Gastroesophageal sphincter (tissue), 4 donors: ENCODE measurements at places on chromosomes 1 and 21. TPM values are rescaled to one million over a fixed set of nuclear protein-coding genes. Genes with fewer than 3 reads are reported as not detected.

HSF2BP gene
- total RNA-seq = 0.40 TPM

CNIH3 gene
- total RNA-seq = 2.2 TPM

ERICH3 gene
- not detected for total RNA-seq

BPNT1 gene
- total RNA-seq = 10.6 TPM

CRP gene
- not detected for total RNA-seq

SFN gene
- total RNA-seq = 1.2 TPM

FGR gene
- total RNA-seq = 17.8 TPM

EPHB2 gene
- 5.9 TPM for total RNA-seq

CYP4Z1 gene
- total RNA-seq = 1.1 TPM

GRCh38 chr1:243798726-243799125 lies 51.3 kb downstream of the AKT3 start:
- ATAC-seq = no peak

DNA sequence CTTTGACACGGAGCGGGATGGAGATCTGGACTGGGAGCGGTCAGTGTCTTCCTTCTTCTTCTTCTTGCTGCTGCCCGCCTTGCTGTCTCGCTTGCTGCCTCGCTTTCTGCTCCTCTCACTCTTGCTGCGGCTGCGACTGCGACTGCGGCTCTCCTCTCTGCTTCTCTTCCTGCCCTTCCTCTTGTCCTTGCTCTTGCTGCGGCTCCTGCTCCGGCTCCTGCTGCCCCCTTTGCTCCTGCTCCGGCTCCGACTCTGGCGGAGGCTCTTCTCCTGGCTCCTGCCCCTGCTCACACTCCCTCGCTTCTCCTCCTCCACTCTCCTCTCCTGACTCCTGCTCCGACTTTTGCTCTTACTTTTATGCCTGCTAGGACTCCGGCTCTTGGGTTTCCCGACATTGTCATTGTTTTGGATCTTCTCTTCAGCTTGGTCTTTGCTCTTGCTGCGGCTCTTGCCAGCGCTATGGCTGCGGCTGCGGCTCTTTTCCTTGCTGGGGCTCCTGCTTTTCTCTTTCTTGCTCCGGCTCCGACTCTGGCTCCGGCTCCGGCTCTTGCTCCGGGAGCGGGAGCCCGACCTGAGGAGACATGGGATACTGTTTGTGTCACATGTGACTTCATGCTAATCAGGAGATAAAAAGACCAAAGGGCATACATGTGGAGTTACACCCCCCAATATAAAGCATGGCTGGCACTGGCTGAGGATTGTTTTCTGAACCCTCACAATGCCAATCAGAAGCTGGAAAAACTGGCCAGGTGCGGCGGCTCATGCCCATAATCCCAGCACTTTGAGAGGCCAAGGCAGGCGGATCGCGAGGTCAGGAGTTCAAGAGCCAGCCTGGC lies 25.2 kb upstream of the TMEM200B start:
- no peak for ATAC-seq

DNA sequence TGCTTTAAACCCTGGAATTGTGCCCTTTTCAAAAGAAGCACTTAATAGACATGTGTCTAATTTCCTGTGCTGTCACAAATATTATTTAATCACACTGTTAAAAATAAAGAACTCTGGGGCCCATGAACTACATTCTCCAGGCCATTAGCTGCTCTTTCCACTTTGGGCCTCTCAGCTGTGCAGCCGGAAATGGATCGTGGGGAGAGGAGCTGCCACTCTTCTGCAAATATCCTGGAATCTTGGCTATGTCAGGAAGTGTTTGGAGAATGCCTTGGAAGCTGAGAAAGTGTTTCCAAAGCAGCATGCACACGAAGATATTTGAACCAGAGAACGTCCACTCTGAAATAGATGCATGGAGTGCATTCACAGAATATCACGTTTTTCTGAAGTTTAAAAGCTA lies 27.5 kb upstream of the VPS26C start:
- no peak for ATAC-seq

DNA sequence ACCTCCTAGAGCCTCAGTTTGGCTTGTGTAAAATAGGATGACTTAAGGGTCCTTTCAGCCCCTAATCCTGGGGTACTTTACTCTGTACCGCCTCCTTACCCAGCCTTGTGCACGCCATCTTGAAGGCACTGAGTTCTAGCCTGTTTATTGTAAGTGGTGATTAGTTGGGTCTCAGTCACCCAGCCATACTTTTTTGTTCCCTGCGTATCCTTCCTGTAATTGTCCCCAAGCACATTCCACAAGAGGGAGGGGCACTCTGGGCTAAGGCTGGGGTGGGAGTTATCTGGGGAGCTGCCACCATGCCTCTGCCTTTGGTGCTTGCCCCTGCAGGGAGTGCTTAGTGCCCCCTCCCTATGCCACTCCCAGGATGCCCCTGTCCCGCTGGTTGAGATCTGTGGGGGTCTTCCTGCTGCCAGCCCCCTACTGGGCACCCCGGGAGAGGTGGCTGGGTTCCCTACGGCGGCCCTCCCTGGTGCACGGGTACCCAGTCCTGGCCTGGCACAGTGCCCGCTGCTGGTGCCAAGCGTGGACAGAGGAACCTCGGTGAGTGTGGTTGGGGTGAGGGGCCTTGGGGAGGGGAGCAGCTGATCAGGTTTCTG lies 856 bp downstream of the FDPS start:
- no peak for ATAC-seq

- no peak for ATAC-seq
Measured at GRCh38 chr1:17856496-17857108, 101.5 kb downstream of the ACTL8 start.

GRCh38 chr1:61156576-61157467 lies 74.5 kb downstream of the NFIA start:
- no peak for ATAC-seq

- no peak for ATAC-seq
Measured at GRCh38 chr1:93683234-93683633, 1.6 kb upstream of the BCAR3 start.

DNA sequence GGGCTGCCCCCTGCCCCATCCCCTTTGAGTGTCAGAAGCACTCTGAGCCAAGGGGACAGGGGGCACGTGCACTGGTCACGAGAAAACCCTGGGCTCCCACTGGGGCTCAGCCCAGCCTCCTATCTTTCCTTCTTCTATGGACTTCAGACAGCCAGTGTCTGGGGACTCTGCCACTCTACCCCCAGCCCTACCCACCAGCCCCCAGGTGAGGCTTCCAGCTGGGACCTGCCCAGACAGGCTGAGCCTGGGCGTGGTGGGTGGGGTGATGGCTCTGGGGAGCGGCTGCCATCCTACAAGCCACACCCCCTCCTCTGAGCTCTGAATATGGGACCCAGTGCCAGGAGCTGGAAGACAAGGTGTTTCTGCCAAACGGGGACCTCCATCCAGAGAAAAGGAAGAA lies 8.0 kb upstream of the SFN start:
- no peak for ATAC-seq

GRCh38 chr1:54975356-54976108 lies 4.9 kb upstream of the TMEM61 start:
- no peak for ATAC-seq

DNA sequence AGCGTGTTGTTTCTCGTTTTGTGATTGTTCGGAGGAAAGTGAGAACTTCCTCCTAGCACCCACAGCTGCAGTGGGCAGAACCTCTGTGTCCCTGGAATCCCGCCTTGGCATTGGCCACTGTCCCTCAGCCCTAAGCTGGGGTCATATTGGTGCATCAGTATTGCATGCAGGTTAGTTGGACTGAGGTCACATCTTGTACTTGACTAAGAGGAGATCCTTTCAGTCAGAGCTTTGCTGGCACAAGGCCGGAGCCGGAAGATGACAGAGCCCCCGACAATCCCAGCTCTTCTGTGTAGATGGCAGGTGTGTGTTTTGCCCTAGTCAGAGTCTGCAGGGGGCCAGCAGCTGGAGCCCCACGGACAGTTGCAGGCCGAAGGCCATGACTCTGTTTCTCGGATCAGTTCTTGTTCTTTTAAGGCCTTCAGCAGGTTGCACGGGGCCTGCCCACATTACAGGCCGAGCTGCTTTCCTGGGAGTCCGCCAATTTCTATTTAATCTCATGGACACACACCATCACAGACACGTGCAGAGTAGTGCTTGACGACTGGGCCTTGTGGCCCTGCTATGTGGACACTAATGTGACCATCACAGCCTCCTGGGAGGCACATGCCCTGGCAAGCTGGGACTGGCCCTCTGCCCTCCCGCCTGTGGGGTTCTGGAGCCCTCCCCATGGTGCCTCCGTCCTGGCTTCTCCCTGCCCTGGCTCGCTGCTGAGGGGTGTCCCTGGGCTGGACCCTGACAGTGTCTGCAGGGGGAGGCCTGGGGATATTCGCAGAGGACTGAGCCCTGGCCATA lies 14.9 kb downstream of the SNAP47 start:
- ATAC-seq = no peak

- ATAC-seq = no peak
Measured at GRCh38 chr1:209057901-209058300, 525.6 kb upstream of the CAMK1G start.

DNA sequence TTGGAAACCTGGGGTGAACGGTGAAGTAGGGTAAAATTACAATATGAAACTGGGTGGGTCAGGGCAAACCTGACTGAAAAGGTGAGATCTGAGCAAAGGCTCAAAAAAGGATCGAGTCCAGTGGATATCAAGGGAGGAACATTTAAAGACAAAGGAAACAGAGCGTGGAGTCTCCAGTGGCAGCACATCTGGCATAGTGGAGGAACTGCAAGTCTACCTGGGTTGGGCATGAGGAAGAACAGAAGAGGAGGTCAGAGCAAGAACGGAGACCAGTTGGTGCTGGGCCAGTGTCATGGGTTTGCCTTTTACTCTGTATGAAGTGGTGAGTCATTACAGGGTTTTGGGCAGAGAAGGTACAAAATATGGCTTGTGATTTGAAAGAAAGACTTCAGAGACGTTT lies 163.7 kb downstream of the NTPCR start:
- no peak for ATAC-seq

- ATAC-seq = no peak
Measured at GRCh38 chr1:165816826-165817497, 10.5 kb upstream of the UCK2 start.

DNA sequence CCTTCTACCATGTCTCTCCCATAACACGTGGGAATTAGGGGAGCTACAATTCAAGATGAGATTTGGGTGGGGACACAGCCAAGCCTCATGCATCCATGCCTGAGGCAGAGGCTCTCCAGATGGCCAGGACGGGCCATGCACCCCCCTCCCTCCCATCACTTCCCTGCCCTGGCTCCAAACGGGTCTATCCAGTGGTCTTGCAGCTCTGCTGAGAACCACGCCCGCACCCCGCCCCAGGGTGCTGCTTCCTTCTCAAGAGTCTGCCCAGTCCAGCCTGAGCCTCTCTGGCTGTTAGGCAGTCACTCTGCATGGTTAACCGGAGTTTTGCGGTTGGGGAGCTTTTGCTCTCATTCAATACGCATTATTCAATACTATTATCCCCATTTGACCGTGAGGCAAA lies 131.5 kb upstream of the TMEM51 start:
- no peak for ATAC-seq

GRCh38 chr1:242435200-242435599 lies 89.3 kb downstream of the PLD5 start:
- ATAC-seq = no peak

- no peak for ATAC-seq
Measured at GRCh38 chr1:197422993-197423392, 154.9 kb downstream of the CRB1 start.

DNA sequence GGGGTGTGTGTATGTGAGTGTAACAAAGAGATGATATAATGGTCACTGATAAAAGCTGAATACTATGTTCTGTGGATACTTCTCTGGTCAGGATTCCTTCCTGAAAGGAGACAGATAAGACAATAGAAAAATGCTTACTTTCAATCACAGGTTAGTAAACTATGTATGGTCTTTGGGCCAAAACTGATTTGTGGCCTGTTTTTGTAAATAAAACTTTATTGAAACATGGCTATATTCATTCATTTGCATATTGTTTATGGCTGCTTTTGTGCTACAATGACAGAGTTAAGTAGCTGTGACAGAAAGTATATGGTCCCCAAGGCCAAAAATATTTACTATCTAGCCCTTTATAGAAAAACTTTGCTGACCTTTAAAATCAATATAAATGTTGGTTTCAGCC lies 82.2 kb upstream of the DMRTA2 start:
- ATAC-seq = no peak

DNA sequence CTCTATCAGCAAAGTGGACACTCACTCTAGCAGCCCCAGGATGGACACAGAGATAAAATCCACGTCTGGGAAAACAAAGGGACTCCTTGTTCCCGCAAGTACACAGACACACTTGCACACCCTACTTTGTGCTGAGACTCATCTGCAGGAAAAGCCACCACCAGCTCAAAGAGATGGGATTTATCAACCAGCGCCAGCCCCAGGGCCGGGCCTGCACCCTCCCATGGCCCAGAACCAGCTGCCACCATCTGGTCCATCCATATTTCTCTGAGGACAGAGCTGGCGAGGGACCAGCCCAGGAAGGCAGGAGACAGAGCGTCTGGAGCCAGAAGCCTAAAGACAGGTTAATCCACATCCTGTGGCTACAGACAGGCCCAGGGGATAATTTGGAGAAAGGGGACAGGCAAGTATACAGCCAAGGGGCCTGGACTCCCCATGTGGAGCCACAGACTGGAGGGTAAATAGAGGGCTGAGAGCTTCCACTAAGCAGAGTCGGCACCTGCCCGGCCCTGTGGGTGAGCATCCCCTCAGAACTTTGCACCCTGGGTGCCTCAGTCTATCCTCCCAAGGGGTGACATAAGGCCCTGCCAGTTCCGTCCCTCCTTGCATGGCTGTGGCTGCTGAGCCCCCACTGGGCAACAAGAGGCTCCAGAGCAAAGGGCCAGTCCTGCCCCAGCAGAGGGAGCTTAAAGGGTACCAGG lies 233.9 kb downstream of the PTPRU start:
- no peak for ATAC-seq

DNA sequence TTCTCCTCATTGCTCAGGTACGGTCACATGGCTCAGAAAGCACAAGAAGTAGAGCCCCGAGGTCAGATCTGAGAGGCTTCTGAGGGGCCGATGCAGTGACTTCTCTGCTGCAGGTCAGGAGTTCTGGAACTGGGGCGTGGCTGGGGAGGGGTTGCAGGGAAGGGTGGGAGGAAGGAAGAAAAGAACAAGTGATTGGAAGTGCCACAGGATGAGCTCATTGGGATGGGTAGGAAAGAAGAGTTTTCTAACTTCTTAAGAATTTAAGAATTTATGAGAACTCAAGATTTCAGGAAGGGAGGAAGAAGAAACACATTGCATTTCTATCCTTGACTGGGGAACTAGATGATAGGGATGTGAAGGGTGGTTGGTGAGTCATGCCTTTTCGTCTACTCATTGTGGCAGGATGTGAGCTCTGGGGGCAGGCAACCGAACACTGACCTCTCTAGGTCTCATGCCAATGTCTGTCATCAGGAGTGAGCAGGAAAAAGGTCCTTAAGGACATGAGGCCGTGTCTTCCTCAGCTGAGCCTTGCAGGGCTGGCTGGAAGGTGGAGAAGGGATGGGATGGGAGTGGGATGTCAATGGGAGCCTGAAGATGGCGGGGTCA lies 497 bp downstream of the FCRLB start:
- ATAC-seq = no peak

GRCh38 chr1:107538502-107538901 lies 397.7 kb downstream of the NTNG1 start:
- no peak for ATAC-seq

GRCh38 chr1:206472886-206473285 lies 2.6 kb downstream of the IKBKE start:
- ATAC-seq = no peak
